Thoracic aorta (tissue), 2 donors: ENCODE measurements at places on chromosomes 4 and X. TPM values are rescaled to one million over a fixed set of nuclear protein-coding genes. Genes with fewer than 3 reads are reported as not detected.

HHIP gene
- 0.49 TPM for total RNA-seq

DNA sequence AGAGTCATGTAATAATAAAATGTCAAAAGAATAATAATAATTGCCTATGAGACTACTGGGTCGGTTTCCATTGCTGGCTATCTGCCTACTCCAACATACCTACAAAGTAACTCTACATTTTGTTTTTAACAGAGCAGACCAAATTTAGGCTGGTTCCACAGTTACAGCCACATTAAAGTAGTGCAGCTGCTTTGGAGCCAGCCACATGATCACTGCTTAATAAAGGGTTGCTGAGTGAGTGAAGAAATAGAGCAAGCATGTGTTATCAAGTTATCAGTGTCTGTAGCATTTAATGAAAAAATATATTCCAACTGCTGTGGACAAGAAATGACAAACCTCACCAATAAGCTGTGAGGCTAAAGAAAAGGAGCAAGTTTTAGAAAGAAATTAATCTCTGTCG is 782.3 kb downstream of the PCDH18 start:
- no peak for DNase-seq

GRCh38 chr4:76233967-76234678 is 17.4 kb upstream of the FAM47E start:
- no peak for DNase-seq

RAB9B gene
- 6.8 TPM for total RNA-seq

GRCh38 chr4:95268819-95269565 is 279.8 kb downstream of the UNC5C start:
- DNase-seq: no peak

F9 gene
- 0.28 TPM for total RNA-seq

DNA sequence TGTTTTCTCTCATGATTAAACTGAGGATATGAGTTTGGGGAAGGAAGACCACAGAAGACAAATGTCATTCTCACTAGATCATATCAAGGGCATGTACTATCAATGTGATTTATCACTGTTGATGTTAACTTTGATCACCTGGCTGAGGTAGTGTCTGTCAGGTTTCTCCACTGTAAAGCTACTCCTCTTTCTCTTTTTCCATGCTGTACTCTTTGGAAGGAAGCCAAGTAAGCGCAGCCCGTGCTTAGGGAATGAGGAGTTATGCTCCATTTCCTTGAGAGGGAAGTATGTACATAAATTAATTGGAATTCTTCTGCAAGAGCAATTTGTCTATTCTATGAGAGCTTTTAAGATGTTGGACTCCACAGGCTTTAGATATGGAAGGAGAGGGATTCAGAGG is 4.0 kb upstream of the KANTR start:
- DNase-seq: no peak

SHOX gene
- total RNA-seq: not detected

ARHGAP36 gene
- total RNA-seq: not detected

DNA sequence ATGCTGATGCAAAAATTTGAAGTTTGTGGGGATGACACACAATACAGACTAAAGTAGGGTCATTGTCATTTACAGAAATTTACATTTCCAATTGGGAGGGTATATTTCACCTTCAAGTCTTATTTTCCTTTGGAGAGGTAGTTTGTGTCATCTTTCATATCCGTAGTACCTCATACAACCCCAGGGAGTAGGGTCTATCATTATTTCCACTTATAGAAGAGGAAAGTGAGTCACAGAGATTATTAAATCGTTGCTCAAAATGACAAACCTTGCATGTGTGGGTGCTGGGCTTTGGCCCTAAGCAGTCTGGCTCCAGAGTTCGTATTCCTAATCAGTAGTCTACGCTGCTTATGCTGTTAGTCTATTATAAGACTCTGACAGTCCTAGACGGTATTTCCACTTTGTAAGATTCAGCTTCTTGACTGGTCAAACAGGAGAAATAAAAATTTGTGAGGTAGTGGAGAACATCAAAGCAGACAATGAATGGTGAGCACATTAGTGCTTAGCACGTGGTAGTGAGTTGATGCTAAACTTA is 516.5 kb downstream of the PCDH7 start:
- DNase-seq: no peak

SMIM14 gene
- 41.0 TPM for total RNA-seq
